ENCODE measurements at places on chromosomes 4 and X. TPM values are rescaled to one million over a fixed set of nuclear protein-coding genes. Genes with fewer than 3 reads are reported as not detected.

GRCh38 chr4:139655116-139655515, 10.5 kb upstream of the MGST2 start:
- no peak overlapping the region for H3K4me3 ChIP-seq
- H3K36me3 ChIP-seq = no peaks in the 10 kb centered on the region
- no peaks in the 10 kb centered on the region for H3K27me3 ChIP-seq
- DNase-seq = no peak

GRCh38 chr4:22634541-22635181, 58.1 kb upstream of the GBA3 start:
- H3K36me3 ChIP-seq = no peaks in the 10 kb centered on the region
- no peak overlapping the region for H3K27ac ChIP-seq
- peak; percentile 84 for DNase-seq
- H3K4me3 ChIP-seq = no peak overlapping the region

DNA sequence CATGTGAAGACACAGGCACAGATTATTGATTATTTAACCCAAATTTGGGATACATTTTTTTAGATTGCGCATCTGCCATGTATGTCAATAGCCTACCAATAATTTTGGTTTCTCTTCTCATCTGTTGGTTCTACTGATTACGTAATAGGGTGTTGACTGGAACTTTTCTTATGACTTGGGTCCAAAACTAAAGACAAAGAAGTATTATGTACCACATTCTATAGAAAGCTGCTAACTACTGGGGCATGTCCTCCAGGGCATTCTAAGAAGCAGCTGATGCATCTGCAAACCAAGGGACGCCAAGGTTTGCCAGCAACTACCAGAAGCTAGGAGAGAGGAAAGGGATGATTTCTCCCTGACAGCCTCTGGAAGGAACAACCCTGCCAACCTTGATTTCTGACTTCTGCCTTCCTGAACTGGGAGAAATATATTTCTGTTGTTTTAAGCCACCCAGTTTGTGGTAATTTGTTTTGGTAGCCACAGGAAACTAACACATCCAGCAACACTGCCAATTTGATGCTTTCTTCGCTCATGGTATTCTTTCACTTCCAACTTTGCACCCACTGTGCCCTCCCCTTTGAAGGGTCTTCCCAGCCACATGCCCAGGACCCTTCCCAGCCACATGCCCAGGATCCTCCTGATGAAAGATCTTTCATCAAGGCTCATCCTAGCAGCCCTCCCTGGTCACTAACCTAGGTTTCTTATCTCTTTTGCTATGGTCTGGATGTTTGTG, 15.9 kb upstream of the TLR1 start:
- DNase-seq = no peak
- H3K4me3 ChIP-seq = no peak overlapping the region
- H3K4me1 ChIP-seq = no peaks in the 10 kb centered on the region

- no peaks in the 10 kb centered on the region for H3K27me3 ChIP-seq
- no peak overlapping the region for H3K27ac ChIP-seq
- H3K4me1 ChIP-seq = no peaks in the 10 kb centered on the region
- no peak overlapping the region for H3K4me3 ChIP-seq
- no peak for DNase-seq
- H3K36me3 ChIP-seq = peaks cover 8% of the 10 kb centered on the region
Observed at GRCh38 chr4:8010618-8011017, 71.0 kb upstream of the AFAP1 start.

- H3K27ac ChIP-seq = no peak overlapping the region
- DNase-seq = no peak
- H3K27me3 ChIP-seq = no peaks in the 10 kb centered on the region
- no peaks in the 10 kb centered on the region for H3K36me3 ChIP-seq
Observed at GRCh38 chrX:56726605-56727004, 2.4 kb upstream of the NBDY start.

- H3K4me3 ChIP-seq = peak within 1 kb of the TSS; percentile 95
- H3K4me1 ChIP-seq = peaks cover 30% of the 10 kb centered on the region
- DNase-seq = peak; percentile 92
- H3K27ac ChIP-seq = peak within 1 kb of the TSS; percentile 93
Observed at GRCh38 chr4:173168396-173169177, at the start of gene GALNT7. TSS of gene GALNT7 (plus strand) at chr4:173168811. CDS start at chr4:173168836, 25 bp downstream.

Gene ITGB1BP2
- 0.72 TPM for total RNA-seq

Gene TMEM150C
- total RNA-seq = 6.8 TPM

Gene ZFP92
- 4.1 TPM for total RNA-seq

Gene TDO2
- not detected for total RNA-seq
